ENCODE measurements at places on chromosomes 7 and 10.
A peak's percentile ranks its signal among the peaks of the same experiment; 100 is the strongest.

GRCh38 chr7:17369691-17370426 lies 71.4 kb downstream of the AHR start:
- DNase-seq: no peak

- no peak for DNase-seq
Measured at GRCh38 chr10:104577861-104578521, 63.1 kb upstream of the SORCS3 start.

GRCh38 chr10:96133135-96133534 lies 3.0 kb downstream of the ZNF518A start:
- DNase-seq: no peak

GRCh38 chr7:91543646-91544045 lies 279.4 kb downstream of the FZD1 start:
- no peak for DNase-seq

- DNase-seq: no peak
Measured at GRCh38 chr10:75468612-75469005, 37.2 kb downstream of the LRMDA start.

- DNase-seq: no peak
Measured at GRCh38 chr10:4828005-4828404, 2.0 kb downstream of the AKR1E2 start.

GRCh38 chr10:22550732-22551131 lies 163.6 kb downstream of the PIP4K2A start:
- DNase-seq: peak; percentile 49

DNA sequence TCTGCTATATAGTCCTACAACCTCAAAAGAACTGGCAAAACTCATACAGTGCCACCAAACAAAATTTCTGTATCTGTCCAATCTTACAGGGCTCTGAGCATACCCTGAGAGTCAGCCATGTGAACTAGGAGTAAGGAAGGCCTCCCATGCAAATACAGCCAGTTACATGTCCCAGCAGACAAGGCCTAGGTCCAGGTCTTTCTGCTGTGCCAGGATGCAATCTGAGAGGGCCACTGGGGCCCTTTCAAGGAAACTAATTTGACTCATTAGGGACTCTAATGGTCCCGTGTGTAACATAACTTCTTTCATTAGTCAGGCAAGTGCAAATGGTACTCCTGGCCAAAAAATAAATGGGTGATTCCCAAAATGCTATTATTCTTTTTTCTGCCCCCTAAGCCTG lies 17.9 kb upstream of the HIBADH start:
- DNase-seq: no peak

- no peak for DNase-seq
Measured at GRCh38 chr7:150949564-150949963, 28.6 kb downstream of the KCNH2 start.
